ENCODE measurements at places on chromosomes 1 and 21.

- no peak for DNase-seq
These were observed 107.6 kb downstream of the LHX9 start for GRCh38 chr1:198024782-198025181.

DNA sequence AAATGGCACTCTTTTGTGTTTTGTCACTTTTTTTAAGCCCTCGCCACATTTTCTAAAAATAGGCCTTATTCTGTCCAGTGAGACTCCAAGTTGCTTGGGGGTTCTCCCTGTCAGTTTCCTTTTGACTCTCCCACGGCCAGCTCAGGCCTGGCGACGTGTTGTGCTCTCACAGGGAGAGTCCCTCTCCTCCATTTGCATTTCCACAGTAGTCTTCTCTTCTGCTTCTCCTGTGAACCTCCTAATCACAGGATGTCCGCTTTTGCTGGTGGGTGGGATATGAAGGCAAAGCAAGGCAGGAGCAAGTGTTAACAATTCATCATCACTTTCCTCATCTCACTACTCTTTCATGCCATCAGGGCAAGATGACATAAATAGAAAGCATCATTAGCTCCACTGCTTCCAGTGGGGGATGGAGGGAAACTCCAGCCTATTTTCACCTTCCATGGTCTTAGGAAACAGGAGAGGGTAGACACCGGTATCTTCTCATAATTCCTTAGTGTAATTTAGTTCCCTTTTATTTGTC lies 99.8 kb downstream of the INTS7 start:
- no peak for DNase-seq

DNA sequence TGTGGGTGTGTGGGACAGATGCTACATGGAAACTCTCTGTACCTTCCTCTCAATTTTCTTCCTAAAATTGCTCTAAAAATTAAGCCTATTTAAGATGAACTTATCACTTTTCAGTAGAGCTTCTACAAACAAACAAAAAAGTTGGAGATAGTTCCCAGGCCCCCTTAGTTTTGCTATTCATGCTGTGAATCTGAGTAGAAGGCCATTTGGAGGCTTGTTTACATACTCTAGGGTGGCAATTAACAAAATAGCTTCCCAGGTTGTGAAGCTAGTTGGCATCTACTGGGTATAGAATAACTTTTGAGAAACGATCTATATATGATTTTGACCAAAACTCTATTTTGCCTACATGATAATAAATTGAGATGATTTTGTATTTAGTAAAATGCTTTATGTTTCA lies 541.4 kb upstream of the B3GALT2 start:
- DNase-seq = no peak

DNA sequence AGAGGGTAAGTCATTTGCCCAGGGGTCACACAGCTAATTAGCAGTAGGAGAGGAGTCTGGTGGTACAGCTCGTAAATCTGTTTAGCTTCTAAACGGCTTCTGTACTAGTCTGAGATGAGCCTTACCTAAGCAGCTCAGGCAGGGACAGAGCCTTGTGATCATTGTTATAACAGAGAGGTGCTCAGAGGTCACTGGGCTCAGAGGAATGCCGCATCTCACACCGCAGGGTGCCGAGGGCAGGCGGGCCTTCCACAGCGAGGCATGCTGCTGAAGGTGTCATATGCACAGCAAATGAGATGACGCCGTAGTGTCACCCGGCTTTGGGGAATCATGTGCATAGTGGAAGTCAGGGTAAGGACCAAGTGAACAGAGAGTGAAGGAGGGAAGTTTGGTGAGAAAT lies 305.2 kb upstream of the FMN2 start:
- DNase-seq = no peak

GRCh38 chr1:3247521-3248121 lies 178.6 kb downstream of the PRDM16 start:
- no peak for DNase-seq

- DNase-seq = no peak
These were observed 30.8 kb downstream of the CD2 start for GRCh38 chr1:116785006-116785405.

DNA sequence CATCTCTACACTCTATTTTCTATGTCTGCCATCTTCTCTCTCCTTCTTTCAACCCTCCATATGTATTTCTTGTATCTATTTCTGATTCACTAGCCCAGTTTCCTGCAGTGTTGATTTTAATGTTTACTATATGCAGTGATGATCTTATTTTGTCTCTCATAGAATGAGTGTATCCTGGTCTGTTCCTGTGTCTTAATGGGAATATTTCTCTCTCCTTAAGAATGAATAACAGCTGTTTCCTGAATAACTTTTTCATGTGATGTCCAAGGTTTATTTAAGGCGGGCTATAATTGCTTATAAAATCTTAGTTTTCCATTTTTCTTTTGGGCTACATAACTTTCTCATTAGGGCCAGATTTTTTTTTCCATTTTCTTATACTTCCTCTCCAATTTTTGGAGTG lies 144.5 kb downstream of the C1orf21 start:
- DNase-seq = no peak

GRCh38 chr1:151062741-151063371 lies 2.7 kb downstream of the MLLT11 start:
- DNase-seq = no peak

DNA sequence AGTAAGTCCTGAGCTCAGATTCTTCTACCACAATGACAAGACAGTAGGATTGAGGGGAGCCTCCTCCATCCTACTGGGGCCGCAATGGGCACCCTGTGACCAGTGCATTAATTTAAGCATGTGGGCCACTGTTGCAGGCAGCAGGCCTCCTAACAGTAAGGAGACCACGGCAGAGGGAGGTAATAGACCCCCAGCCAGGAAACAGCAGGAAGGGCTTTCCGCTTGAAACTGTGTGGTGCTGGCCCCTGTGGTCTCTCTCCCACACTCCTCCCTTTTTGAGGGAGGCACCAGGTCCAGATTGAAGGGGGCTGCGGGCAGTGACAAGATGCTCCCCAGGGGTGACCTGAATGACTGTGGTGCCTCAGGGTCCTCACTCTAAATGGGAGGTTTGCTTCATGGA lies 1.7 kb upstream of the CLDN19 start:
- no peak for DNase-seq

DNA sequence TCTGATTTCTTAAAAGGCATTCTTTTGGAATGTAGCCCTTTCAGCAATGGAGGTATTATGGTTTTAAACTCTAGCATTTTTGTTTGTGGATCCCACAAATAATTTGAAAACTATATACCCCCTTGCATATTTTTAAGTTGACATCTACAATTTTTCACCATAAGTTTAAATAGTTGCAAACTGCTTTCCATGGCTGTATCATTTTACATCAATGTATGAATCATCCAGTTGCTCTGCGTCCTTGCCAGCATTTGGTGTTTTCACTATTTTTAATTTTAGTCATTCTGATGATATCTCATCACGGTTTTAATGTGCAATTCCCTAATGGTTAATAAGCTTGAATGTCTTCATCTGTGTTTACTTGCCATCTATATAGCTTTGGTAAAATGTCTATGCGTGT lies 20.7 kb downstream of the DIPK1A start:
- no peak for DNase-seq

DNA sequence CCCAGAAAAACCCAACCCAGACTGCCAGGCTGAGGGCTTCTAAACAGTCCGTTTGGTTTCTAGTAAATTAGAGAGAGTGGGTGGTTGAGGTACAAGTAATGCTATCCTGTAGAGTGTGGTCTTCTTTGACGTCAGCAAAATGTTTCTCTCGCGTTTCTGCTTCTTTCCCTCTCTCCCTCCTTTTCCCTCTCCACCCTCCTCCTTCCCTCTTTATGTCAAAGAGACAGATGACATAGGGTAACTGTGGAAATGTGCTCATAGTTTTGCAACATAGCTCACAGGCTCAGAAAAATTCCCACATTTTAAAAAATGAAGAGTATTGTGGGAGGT lies 158.3 kb downstream of the TOMM20 start:
- no peak for DNase-seq

- DNase-seq = peak; percentile 64
These were observed 70.8 kb upstream of the RHOU start for GRCh38 chr1:228664399-228664914.

DNA sequence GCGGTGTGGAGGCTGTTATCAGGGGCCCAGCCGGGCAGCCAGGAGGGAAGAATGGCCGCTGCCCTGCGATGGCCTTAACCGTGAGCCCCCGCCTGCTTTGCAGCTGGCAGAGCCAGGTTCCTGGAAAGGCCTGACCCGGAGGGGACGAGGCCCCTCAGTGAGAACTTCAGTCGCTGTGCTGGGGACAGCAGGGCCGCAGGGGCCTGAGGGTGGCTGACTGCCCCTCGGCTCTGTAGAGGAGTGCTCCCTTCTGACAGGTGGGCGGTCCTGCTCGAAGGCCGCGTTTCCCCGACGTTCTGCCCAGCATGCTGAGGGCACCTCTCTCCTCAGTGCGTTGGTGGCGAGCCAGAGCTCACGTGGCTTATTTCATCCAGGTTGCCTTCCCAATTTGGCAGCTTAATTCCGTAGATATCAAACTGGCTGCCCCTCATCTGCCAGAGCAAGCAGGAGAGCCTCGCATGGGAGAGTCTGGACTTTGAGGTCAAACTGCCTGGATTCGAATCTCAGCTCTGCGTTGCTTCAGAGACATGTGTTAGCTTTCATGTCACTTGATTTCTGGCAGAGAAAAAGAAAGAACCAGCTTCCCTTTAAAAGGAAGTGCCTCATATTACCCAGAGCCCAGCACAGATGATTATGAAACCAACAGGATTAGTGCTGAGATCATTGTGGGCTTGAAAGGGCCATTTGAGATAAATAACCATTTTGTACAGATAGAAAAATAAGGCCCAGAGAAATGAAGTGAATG lies 239.8 kb downstream of the SDCCAG8 start:
- no peak for DNase-seq

GRCh38 chr1:53681977-53682685 lies 56.8 kb downstream of the GLIS1 start:
- DNase-seq = peak; percentile 2
